ENCODE measurements at places on chromosomes 13 and 19.

GRCh38 chr19:12828494-12828893, 5.9 kb downstream of the RTBDN start:
- no peak for ATAC-seq

DNA sequence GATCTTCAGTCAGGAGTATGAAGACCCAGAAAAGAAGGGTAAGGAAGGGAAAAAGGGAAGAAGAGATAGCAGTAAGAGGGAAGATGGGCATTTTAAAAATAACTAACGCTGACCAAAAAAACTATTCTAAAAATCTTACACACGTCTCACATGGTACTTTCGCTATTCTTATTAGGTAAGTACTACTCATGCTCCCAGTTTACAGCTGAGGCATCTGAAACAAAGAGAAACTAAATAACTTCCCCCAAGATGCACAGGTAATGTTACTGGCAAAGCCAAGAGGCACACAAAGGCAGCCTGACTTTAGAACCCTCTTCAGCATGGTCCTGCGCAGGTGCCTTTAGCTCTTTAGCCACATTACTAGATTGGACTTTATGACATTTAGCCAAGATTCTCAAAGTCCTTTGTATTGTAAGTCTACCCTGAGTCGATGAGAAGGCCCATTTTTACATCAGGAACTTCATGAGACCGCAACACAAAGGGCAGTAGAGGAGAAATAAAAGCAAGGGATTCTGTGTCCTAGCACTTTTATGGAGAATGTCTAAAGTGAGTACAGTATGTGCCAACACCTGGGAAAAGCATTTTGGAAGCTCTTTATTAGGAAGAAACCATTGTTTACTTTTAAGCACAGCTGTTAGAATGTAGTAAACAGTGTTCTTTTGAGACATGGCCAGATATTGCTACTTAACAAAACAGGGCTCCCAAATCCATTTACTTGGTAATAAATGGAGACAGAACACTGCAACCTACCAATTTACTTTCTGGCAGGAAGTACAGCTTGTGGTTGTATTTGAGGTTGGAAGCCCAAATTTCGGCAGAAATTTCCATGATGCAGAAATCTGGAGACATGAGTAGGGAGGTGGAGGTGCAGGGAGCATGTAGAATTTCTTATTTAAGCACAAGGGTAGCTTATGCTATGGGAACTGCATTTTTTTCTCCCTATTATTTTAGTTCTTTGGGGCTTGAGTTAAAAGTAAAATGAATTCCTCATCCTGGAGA, 250.7 kb downstream of the KCTD12 start:
- ATAC-seq = no peak

DNA sequence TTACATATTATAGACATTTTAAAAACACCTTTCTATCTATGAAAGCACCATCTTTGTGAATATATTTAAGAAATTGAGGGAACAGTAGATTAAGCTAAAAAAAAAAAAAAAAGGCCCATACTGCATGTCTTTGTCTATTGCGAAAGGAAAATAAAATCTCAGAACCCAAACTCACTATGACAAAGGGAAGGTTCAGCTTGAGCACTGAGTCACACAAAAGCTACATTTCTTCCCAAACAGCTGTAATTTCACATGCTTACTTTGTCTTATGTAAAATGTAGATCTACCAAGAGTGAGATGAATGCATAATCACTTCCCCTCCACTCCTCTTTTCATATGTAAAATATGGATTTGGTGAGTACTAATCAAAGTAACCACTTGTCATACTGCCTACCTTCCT, 640.1 kb upstream of the KLF12 start:
- ATAC-seq = peak; percentile 65

GRCh38 chr13:20873348-20873747, 29.2 kb downstream of the XPO4 start:
- ATAC-seq = peak; percentile 92

DNA sequence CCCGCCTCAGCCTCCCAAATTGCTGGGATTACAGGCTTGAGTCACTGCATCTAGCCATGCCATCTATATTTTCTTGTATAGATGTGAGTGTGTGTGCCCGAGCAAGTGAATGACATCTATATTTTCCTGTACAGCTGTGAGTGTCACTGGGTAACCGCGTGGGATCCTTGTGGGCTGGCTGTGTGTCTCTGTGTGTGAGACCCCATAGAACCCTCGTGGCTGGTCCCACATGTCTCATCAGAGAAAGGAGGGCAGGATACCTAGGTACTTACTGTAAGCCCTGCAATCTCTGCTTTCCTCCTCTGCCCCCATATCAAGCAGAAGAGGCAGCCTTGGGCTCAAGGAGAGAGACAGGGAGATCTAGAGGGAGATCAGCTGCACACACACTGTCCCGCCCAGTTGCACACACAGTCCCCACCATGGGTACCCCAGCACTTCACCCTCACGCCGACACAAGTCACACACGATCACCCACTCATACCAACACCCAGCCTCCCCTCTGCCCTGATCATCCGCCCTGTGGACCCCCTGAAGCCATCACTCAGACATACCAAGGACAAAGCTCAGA, 655 bp downstream of the DENND1C start:
- ATAC-seq = no peak

Measured in motor neuron (in vitro differentiated cells).